ENCODE measurements at places on chromosomes 13 and 19.

DNA sequence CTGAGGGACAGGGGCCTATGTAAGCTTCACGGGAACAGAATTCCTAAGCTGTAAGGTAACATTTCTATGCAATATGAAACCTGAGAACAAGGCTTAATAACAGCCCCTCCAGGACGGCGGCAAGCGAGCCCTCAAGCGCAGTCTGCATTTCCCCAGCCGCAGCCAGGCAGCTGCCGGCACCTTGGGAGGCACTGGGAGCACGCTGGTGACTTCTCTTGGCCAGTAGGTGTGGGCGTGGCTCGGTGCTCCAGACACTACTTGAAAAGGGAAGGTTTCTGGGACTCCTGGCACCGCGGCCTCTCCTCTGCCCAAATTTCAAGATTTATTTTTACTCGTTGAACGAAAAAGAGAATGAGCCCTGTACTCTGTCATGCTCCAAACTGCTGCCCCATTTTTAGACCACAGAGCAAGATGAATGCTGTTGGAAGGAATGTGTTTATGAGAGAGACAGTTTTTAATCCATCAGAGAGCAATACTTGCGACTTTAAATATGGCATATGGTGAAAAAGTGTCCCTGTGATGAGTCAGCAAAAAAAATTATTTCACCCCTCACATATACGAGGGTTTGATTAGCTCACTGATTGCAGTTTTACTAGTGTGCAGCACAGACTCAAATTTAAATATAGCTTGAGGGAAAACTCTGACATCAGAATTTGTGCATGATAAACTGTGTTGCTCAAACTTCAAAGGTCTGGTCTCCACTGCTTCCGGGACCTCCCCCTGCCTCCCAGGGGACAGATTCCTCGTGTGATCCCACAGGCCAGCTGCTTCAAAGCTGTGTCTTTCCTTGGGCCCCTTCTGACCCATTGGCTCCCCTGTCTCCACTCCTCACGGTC lies 81.2 kb downstream of the COL4A2 start:
- H3K36me3 ChIP-seq, result no peaks in the 10 kb centered on the region
- no peaks in the 10 kb centered on the region for H3K4me1 ChIP-seq
- no peak overlapping the region for H3K27ac ChIP-seq
- H3K4me3 ChIP-seq, result no peak overlapping the region

GRCh38 chr19:20078581-20079031 lies 806 bp downstream of the ZNF90 start:
- no peak for DNase-seq
- H3K27ac ChIP-seq, result no peak overlapping the region
- no peaks in the 10 kb centered on the region for H3K36me3 ChIP-seq
- H3K27me3 ChIP-seq, result no peaks in the 10 kb centered on the region
- peak overlapping the region; percentile 57 for H3K4me3 ChIP-seq

DNA sequence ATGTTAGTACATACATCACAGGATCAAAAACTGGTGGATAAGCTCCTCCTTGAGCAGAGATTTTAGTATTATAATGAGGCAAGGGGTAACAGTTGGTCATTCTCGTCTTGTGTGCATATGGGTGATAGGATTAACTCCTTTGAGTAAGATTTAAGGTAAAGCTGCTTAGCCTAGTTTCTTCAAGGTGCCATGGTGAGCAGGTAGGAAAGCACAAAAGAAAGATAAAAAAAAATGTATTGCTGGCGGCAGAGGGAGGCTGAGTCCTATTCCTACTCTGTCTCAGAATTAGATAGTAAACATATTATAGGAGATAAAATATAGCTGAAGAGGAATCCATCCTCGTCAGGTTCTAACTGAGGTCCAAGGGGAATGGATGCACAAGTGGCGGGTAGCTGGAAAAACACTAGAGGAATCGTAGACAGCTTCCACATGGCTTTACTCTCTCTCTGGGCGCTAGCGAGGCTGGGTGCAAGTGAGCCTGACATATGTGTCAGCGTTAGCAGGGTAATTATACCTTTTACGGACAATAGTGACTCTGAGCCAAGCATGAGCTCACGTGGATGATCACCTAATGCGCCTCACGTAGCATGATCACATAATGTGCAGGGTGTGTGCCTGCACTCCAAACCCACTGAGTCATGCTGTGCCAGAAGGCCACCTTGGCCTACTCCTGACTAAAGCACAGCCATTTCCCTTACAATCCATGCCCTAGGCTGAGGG lies 734.3 kb upstream of the MIR17HG start:
- H3K36me3 ChIP-seq, result no peaks in the 10 kb centered on the region
- DNase-seq, result no peak
- H3K27ac ChIP-seq, result no peak overlapping the region

DNA sequence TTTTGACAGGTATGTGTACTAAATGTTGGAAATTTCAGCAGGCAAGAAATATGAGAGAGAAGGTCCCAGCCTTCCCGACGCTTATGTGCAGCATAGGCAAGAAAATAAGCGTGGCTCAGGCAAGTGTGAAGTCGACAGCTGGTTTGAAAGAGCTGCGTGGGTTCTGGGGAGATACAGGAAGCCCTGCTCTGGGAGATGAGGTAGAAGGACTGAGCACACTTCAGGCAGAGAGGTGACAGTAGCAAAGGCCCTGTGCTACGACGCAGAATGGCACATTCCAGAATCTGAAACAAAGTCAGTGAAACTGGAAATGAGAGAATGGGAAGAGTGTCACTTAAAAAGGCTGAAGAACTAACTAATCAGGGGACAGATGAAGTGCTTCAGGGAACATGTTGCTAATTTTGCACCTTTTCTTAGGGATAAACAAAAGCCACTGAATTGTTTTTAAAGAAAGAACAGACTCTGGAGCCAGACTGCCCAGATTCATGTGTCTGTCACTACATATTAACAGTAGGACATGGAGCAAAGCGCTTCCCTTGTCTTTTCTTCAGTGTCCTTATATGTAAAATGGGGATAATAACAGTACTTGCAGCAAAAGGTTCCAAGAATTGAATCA lies 160.1 kb downstream of the SPRY2 start:
- H3K27ac ChIP-seq, result no peak overlapping the region
- H3K4me3 ChIP-seq, result no peak overlapping the region
- H3K27me3 ChIP-seq, result no peaks in the 10 kb centered on the region

GRCh38 chr13:34816908-34817665 lies 125.0 kb upstream of the NBEA start:
- no peak overlapping the region for H3K27ac ChIP-seq
- no peaks in the 10 kb centered on the region for H3K36me3 ChIP-seq
- H3K27me3 ChIP-seq, result no peaks in the 10 kb centered on the region

- no peak for DNase-seq
- no peak overlapping the region for H3K27ac ChIP-seq
- peaks cover 12% of the 10 kb centered on the region for H3K4me1 ChIP-seq
- peaks cover 31% of the 10 kb centered on the region for H3K36me3 ChIP-seq
- no peaks in the 10 kb centered on the region for H3K27me3 ChIP-seq
Observed at GRCh38 chr19:16193466-16193865, 4.2 kb upstream of the AP1M1 start.

- H3K4me1 ChIP-seq, result no peaks in the 10 kb centered on the region
- no peaks in the 10 kb centered on the region for H3K36me3 ChIP-seq
- H3K4me3 ChIP-seq, result no peak overlapping the region
- H3K27ac ChIP-seq, result no peak overlapping the region
Observed at GRCh38 chr13:73074014-73074413, 15.2 kb downstream of the KLF5 start.
